ENCODE measurements at places on chromosomes 7 and 10. TPM values are rescaled to one million over a fixed set of nuclear protein-coding genes. Genes with fewer than 3 reads are reported as not detected.
A peak's percentile ranks its signal among the peaks of the same experiment; 100 is the strongest.

- no peak for DNase-seq
Observed at GRCh38 chr10:17241611-17242333, 13.7 kb downstream of the VIM start.

GRCh38 chr10:129743738-129744133 is 220.3 kb downstream of the EBF3 start:
- no peak for DNase-seq

DNA sequence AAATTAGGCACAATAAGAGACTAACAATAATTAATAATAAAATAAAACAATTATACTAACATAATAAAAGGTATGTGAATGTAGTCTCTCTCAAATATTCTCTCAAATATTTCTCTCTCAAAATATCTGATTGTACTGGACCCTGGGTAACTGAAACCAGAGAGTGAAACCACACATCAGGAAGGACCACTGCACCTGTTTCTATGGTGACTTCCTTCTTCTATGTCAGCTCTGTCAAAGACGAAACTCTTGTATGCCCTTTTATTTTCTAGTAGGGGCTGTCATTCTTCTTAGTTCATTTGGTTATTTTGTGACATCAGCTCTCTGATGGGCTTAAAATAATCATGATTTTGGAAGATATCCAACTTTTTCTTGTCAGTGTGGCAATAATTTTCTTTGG is 428.0 kb upstream of the TPK1 start:
- DNase-seq: no peak

- DNase-seq: peak; percentile 60
Observed at GRCh38 chr7:155007947-155008346, 5.0 kb upstream of the PAXIP1 start.

GRCh38 chr7:21476429-21476828 is 48.5 kb downstream of the SP4 start:
- no peak for DNase-seq

DNA sequence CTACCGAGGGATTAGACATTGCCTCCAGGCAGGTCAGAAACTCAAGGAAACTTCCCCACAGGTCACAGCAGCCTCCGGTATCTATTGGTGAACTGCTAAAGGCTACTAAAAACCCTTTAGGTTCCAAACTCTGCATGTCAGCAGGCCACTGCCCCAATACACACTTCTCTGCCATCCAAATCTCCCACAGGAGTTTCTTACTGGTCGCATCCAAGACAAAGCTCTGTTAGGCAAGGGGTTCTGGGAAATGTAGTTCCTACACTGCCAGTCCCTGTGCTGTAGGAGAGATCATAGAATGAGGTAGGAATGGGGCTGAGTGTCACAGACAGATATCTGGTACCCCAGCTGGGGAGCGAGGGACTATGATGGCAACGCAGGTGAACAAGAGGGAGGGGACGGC is 757.0 kb upstream of the C7orf33 start:
- DNase-seq: no peak

- no peak for DNase-seq
Observed at GRCh38 chr10:44963772-44964633, 4.4 kb downstream of the RASSF4 start.

GRCh38 chr10:51983481-51983880 is 284.1 kb upstream of the CSTF2T start:
- no peak for DNase-seq

RET gene
- 6.8 TPM for polyA plus RNA-seq

TIAL1 gene
- polyA plus RNA-seq: 70.6 TPM

FZD8 gene
- 1.4 TPM for polyA plus RNA-seq

DNA sequence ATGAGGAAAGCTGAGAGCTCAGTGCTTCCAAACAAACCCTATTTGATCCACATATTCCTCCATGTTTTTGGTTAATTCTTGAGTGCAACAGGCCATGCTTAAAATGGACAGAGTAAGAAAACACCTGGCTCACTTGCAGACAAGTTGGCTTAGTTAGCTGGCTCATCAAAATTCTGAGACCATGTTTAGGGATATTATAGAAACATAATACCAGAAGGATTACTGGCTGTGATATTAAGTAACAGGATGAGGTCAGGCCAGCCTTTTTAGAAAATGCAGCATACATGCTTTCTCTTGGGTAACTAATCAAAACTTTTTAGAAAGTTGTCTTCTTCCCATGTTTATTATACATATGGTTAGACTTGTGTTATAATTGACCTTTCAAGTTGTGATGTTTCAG is 867.2 kb upstream of the LRRTM3 start:
- DNase-seq: no peak

GRCh38 chr7:122719010-122719578 is 16.4 kb upstream of the RNF148 start:
- DNase-seq: no peak
